ENCODE measurements at places on chromosomes 2 and 18.

- DNase-seq = no peak
These were observed 78.5 kb upstream of the MYCN start for GRCh38 chr2:15861898-15862297.

DNA sequence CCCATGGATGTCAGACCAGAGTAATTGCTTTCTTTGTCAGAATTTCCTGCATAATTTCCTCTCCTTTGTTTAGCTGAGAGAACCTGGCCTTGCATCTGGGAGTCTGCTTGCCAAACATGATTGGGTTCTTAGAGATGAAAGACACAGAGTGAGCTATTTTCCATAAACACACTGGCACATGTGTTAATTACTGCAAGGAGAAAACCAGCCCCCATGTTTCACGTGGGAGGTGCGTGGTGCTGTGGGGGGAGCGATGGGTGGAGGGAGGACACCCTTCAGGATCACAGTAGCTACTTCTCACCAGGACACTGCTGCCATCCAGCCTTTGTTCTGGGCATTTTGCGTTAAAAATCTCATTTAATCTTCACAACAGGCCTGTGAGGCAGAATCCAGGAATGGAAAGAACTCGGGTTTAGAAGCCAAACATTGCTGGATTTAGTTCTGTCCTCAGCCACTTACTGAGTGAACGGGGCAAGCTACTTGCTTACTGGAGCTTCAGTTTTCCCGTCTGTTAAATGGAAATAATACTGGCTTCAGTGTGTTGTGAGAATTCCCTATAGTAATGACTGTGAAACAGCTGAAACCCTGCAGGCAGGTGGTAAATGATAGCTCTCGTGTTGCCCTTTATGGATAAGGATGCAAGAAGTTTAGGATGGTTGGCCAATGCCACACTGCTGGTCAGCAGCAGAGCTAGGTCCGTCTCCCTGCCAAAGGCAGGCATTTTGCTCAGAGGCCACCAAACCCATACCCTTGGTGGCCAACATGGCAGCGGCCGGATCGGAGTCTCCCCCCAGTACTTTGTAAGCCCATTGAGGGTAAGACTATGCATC is 100.1 kb upstream of the ASAP2 start:
- no peak for DNase-seq

- no peak for DNase-seq
These were observed 1.5 kb downstream of the CIDEA start for GRCh38 chr18:12255626-12256026.

GRCh38 chr2:85765081-85765731 is 11.4 kb downstream of the ATOH8 start:
- DNase-seq = no peak

- DNase-seq = no peak
These were observed 12.4 kb upstream of the IFIH1 start for GRCh38 chr2:162330881-162331280.

DNA sequence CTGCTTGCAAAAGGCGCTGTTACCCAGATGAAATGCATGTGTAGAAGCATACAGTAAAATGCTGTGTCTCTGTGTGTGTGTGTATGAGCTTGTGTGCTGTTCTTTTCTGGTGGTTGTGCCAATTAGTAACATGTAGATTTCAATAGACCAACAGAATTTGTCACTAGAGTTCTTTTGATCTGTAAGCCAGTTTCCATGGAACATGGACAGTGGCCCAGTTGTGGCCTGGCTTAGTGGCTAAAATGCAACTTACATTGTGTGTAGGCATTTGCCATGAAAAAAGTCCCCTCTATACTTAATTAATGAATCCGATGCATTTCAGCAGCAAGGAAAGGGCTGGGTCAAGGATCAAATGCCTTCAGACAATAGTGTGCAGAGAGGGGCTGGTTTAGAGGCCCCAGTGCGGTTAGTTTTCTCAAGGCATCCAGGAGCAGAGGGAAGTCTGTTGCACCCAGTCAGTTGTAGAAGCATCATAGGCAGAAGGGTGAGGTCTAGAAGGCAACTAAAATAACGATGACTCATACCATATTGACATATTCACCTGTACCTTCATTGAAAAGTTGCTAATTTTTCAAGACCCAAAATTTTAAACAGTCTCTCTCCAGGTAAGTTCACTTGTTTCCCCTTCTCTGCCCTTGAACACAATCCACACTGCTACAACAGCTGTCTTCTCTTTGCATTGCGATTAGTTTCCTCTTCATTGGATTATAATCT is 366.9 kb upstream of the SPRED2 start:
- no peak for DNase-seq

DNA sequence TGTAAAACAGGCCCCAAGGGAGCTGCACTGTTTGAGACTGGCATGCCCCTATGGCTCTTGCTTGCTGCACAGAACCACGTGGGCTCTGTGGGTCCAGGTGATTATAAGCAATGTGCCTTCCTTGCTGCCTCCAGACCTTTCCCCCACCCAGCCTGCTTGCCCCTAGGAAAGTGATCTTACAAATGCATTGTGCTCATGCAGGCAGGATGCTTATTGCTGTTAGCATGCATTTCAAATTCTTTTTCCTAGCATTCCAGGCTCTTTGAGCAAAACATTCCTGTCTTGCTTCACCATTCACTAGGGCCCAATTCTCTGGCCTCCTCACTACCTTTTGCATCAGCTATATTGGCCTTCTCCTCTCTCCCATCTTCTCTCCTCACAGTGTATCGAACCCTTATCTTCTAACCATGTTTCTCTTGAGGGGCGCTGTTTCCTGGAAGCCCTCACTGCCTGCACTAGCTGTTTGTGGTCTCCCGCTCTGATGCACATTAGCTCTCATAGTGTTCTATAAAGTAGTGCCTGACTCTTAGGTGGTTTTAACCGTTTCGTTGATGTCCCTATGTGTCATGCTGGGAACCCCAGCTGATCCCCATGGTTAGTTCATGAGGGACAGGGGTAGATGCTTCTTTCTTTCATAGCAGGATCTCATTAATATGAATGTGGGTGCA is 152.9 kb upstream of the EPAS1 start:
- no peak for DNase-seq

DNA sequence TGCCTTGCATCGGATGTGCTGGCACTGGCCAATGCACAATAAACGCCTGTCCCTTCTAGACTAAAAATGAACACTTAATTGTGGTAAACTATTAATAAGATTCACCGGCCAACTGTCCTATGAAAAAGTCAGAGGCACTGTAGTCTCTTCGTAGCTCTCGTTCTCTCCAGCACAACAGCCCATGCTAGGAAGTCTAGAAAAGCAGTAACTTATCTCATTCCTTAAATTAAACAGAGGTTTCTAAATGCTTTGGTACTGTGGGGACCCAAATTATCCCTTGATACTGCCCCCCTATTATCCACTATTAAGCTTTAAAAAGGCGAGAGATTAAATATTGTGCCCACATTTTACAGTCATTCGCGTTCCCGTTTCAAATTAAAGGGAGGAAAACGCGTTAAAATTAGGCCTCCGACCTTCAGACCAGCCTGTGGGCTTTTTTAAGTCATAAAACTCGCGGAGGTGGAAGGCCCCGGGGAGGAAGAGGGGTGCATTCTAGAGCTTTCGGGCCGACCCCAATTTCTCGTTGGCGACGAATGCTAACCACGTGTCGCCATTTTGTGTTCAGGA is 1.5 kb upstream of the PCBP1 start:
- no peak for DNase-seq

DNA sequence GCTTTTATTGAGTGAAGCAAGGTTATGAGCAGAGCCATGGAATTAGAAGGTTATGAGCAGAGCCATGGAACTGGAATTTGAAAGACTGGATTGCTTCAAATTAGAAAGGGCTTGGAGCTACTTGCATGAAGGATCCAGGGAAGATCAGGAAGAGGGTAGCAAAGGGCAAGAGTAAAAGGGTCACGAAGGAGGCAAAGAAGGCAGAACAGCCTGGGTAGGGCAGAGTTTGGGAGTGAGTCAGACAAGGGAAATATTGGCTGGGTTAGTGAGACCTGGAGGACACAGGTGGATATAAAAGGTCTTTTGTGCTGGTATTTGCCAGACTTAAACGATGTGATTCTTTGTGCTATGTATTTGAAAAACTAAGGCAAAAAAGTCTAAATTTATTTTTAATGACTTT is 65.0 kb downstream of the SEMA4F start:
- no peak for DNase-seq

DNA sequence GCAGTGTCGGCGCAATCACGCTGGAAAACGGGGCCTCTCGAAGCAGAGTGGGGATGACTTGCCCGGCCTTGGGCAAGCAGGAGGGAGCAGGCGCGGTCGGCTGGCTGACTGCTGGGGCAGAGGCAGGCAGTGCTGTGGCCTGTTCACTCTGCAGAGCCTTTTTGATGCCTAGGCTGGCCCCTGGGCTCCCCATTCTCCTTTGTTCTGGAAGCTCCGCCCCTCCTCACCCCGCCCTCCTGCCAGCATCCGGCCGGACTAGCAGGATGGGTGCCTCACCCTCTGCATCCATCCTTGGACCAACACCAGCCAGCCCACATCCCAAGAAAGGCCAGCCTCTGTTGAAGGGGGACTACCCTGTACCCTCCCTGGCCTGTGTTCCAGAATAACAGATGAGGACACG is at the start of gene ASPRV1:
ASPRV1 (minus strand) TSS at position 136 of the 400 bp plus-strand sequence. CDS start 195 bp downstream, outside the sequence.
- no peak for DNase-seq
